ENCODE measurements at places on chromosomes 12 and 14. TPM values are rescaled to one million over a fixed set of nuclear protein-coding genes. Genes with fewer than 3 reads are reported as not detected.

- peak; percentile 55 for DNase-seq
Measured at GRCh38 chr12:102484428-102484958, 4.1 kb upstream of the IGF1 start.

DNA sequence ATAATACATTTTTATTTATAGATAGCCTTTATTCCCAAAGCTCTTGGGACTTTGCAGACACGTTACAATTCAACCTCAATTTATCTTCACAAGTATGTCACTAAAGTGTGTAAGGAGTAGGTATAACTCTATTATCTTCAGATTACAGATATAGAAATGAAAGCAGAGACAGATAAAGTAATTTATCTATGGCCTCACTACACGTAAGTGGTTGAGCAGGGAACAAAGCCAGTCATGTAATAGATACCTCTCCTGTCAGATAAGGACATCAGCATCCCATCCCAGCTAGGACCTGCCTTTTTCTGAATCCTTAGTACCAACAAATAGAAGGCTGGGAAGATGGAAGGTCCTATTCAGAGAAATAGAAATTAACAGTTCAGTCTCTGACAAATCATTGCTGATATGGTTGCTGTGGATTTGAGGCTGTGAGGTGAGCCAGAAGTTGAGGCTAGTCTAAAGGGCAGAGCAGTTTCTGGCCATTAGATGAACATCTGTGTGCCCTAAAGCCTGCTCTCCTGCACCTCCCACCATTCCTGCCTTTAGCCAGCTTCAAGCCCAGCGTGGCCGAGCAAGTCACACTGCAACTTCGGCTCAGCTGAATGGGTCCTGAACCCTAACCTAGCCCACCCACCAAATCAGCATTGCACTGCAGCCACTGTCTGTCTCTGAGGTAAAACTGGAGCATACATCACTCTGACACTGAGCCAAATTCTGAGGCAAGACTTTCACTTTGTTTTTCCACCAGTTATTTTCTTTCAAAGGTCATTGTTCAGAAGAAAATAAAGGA, 71.1 kb upstream of the PLEKHA5 start:
- no peak for DNase-seq

- no peak for DNase-seq
Measured at GRCh38 chr12:6542209-6543009, 8.1 kb downstream of the GAPDH start.

DNA sequence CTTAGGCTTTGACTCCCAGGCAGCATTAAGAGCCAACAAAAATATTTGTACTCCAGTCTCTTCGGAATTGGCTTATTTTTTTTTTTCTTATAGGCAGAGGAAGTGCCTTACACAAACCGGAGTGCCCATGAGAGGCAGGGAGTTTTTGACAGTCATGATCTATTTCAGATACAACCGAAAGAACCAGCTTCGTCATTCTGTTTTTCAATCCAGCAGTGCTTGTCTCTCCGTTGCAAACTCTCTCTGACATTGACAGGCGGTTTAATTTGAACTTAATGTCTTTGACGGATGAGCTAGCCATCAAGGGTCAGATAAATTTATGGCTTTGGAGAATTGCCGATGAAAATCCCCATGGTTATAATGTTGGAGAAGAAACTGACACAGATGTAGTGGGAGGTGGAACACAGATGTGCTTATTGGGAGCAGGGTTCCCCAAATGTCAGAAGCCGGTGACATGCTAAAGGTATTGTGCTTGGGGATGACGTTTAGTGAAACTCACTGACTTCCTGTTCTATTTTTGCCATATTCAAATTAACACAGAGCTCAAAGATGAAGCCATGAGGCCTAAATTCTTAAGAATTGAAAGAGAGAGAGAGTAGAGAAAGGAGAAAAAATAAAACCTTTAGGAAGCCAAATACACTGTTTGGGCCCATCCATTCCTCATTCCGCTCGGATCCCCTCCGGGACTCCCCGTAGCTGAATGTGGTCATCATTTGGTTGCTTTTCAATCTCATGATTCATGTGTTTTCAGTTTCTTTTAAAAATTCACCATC, 59.7 kb downstream of the PLXNC1 start:
- DNase-seq: no peak

- DNase-seq: no peak
Measured at GRCh38 chr14:77721437-77721836, 13.5 kb downstream of the SLIRP start.

DNA sequence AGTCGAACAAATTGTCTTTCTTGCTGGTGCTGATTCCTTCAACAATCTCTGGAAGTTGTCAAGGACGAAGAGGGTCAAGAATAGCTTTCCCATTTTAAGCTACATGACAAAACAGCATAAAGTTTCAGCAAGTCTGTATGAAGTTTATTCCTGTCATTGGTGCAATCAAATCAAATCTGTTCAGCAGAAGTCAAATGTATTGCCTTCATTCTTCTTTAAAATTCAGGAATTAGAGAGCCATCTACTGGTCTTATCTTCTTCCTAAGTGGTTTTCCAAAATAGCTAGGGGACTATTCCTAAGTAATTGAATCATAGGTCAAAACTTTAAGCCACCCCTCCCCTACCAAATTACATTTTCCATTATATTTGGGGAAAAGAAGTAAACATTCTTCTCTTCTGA, 990.2 kb downstream of the GALC start:
- no peak for DNase-seq

GRCh38 chr12:14766649-14767215, 36.5 kb downstream of the WBP11 start:
- no peak for DNase-seq

DNA sequence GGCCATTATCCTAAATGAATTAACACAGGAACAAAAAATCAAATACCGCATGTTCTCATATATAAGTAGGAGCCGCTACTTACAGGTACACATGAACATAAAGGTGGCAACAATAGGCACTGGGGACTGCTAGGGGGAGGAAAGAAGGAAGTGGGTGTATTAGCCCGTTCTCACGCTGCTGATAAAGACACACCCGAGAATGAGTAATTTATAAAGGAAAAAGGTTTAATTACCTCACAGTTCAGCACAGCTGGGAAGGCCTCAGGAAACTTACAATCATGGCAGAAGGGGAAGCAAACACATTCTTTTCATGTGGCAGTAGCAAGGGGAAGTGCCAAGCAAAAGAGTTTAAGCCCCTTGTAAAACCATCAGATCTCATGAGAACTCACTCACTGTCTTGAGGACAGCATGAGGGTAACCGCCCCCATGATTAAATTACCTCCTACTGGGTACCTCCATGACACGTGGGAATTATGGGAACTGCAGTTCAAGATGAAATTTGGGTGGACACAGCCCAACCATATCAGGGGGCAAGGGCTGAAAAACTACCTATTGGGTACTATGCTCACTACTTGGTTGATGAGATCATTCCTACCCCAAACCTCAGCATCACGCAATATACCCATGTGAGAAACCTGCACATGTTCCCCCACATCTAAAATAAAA, 16.4 kb upstream of the MIA2 start:
- DNase-seq: no peak

- DNase-seq: no peak
Measured at GRCh38 chr14:75452324-75452723, 24.5 kb downstream of the JDP2 start.

SLC5A8 gene
- not detected for polyA plus RNA-seq

ACOT6 gene
- polyA plus RNA-seq: not detected

AICDA gene
- 0.05 TPM for polyA plus RNA-seq

ZDHHC22 gene
- polyA plus RNA-seq: 0.16 TPM

Measured in A549 (cell line).